Colonic mucosa (tissue), 4 donors: ENCODE measurements at places on chromosomes 11 and 22. TPM values are rescaled to one million over a fixed set of nuclear protein-coding genes. Genes with fewer than 3 reads are reported as not detected.

GRCh38 chr11:35260342-35260985, 121.5 kb downstream of the CD44 start:
- no peak for DNase-seq

DNA sequence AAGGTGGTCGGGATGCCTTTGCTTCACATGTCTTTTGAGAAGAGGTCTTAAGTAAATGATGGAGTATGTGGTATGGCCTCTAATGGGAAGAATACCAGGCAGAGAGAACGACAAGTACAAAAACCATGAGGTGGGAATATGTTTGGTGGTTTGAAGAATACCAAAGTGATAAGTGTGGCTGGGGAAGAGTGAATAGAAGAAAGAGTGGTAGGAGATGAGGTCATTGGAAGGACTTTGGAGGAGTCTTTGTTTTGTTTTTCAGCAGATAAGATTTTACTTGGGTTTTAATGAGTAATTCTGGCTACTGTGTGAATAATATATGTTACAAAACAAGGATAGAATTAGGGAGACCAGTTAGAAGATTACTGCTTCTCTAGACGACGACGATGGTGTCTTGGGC, 515.4 kb downstream of the RAB38 start:
- no peak for DNase-seq

Gene SPDYC
- total RNA-seq: not detected

DNA sequence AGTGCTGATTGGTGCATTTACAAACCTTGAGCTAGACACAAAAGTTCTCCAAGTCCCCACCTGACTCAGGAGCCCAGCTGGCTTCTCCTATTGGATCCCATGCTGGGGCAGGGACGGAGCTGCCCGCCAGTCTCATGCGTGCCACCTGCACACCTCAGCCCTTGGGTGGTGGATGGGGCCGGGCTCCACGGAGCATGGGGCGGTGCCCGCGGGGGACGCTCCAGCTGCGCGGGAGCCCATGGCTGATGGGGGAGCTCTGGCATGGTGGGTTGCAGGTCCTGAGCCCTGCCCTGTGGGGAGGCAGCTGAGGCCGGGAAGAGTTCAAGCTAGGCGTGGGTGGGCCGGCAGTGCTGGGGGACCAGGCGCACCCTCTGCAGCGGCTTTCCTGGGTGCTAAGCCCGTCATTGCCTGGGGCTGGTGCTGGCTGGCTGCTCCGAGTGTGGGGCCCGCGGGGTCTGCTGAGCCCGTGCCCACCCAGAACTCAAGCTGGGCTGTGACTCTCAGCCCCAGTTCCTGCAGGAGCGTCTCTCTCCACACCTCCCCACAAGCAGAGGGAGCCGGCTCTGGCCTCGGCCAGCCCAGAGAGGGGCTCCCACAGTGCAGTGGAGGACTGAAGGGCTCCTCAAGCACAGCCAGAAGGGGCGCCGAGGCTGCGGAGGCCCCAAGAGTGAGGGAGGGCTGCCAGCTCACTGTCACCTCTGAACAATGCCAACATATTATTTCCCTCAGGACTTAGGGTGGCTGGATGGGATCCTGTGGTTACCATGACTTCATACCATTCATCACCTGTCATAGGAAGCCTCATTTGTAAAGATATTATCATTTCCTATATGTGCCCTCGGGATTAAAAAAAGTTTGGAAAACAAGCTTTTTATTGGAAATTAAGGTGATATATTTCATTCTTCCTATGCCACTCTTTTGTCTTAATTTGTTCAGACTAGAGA, 688.7 kb downstream of the ETS1 start:
- DNase-seq: no peak

Gene NRIP3
- 0.20 TPM for total RNA-seq

DNA sequence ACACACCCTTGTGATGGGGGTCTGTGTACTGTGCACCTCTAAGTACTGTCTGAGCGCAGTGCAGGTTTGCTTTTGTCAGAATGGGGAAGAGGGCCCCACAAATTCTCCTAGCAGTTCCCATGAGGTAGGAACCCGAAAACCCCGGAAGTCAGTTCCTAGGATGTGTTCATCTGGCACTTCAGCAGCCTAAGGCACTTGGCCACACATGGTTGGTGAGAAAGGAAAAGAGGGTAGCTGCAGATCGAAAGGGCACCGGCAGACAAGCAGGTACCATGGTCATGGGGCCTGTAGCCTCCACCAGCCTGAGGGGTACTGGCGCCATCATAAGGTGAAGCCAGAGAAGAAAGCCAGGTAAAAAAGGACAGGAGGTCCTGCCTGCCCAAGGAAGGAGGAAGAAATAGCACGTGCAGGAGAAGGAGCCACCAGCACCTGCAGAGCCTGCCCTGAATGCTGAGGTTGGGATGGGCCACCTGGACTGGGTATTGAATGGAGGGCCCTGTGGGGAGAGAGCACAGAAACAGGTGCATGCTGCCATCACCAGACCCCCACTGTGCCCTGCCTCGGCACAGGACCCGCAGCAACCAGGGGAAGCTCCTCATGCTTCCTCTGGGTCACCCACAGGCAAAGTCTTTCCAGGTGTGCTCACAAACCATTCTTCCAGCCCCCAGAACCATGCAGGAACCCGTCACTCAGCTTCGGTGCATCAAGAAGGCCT, 8.1 kb upstream of the CASTOR1 start:
- no peak for DNase-seq

Gene GRM5
- total RNA-seq: not detected

DNA sequence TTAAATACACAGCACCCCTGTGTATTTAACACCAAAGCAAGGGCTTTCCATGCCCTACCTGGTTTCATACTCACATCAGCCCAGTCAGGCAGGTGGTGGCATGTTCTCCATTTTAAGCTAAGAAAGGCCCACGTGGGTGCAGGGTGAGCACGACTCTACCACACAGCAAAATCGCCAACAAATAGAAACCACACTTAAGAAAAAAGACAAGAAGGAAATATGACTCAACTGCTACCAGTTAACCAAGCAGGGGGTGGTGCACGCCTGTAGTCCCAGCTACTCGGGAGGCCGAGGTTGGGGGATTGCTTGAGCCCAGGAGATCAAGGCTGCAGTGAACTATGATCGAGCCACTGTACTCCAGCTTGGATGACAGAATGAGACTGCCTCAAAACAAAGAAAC, 35.2 kb upstream of the TFIP11 start:
- DNase-seq: no peak

Gene TRPC6
- 0.37 TPM for total RNA-seq

GRCh38 chr11:45001466-45002165, 50.9 kb upstream of the TP53I11 start:
- DNase-seq: no peak

GRCh38 chr11:14150878-14151277, 188.4 kb downstream of the SPON1 start:
- DNase-seq: no peak

GRCh38 chr22:20235389-20235991, 32.6 kb downstream of the RTN4R start:
- no peak for DNase-seq

GRCh38 chr22:36863979-36864378, 3.2 kb downstream of the NCF4 start:
- no peak for DNase-seq

- DNase-seq: no peak
Measured at GRCh38 chr22:39275814-39276439, 31.1 kb upstream of the PDGFB start.

- DNase-seq: no peak
Measured at GRCh38 chr22:46881373-46882118, 119.1 kb downstream of the TBC1D22A start.

Gene ATXN10
- 90.5 TPM for total RNA-seq

Gene DNAJB7
- total RNA-seq: 0.16 TPM

Gene FAM76B
- total RNA-seq: 22.1 TPM

DNA sequence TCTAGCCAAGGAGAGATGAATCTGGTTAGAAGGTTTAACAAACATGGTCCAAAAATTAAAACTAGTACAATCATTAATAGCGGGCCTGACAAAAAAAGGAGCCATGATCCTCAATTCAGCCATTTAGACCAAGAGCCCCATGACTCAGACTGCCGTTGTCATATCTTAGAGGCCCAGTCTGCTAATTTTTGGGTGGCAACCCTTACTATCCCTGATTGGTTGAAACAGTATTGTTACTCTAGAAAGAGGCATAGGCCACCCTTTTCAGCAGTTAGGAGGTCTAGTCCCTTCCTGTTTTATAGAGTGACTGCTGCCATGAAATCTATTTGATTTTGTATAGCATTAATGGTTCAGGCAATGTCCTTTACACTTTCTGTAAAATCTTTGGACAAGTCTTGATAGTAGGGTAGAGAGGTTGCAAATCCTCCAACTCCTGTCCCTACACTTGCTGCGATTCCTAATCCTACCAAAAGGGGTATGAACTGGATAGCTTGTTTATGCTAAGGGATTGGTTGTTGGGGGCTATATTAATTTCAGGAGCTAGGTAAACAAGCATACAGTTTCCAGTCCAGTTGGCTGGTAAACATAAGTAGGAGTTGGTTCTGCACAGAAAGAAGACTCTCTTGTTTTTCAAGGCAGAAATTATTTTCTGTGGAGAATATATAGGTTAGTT, 1056.3 kb upstream of the CNTN5 start:
- DNase-seq: no peak

GRCh38 chr22:23895599-23896144, 1.5 kb downstream of the MIF start:
- no peak for DNase-seq

- DNase-seq: peak; percentile 77
Measured at GRCh38 chr11:86800076-86800959, at the start of gene PRSS23. Gene PRSS23, plus strand, starts transcription at chr11:86800542. Its CDS starts 7,102 bp downstream, at chr11:86807644.

- DNase-seq: no peak
Measured at GRCh38 chr11:57332694-57333440, 2.8 kb downstream of the SSRP1 start.

Gene PRODH
- 11.6 TPM for total RNA-seq

DNA sequence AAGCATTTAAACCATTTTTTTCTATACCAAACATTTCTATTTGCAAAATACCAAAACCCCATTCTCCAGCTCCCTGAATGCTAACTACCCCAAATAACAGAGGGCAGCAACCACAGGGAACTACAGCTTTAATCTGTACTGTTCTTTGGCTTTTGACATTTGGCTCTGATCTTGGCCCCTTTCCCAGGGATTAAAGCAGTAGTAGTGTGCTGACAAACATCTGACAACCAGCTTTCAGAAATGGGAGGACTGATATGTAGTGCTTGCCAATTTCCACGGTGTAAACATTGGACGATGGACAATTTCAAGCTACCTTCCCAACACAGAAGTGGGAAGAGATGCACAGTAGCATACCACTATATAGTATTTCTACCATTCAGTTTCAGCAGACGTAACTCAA, 88.4 kb upstream of the TEAD1 start:
- no peak for DNase-seq

- no peak for DNase-seq
Measured at GRCh38 chr11:121464352-121464946, 11.7 kb upstream of the SORL1-AS1 start.

- DNase-seq: no peak
Measured at GRCh38 chr11:104091281-104092096, 55.0 kb downstream of the DDI1 start.

GRCh38 chr22:21796863-21797262, 61.3 kb upstream of the YPEL1 start:
- DNase-seq: no peak

Gene IGLL1
- not detected for total RNA-seq

DNA sequence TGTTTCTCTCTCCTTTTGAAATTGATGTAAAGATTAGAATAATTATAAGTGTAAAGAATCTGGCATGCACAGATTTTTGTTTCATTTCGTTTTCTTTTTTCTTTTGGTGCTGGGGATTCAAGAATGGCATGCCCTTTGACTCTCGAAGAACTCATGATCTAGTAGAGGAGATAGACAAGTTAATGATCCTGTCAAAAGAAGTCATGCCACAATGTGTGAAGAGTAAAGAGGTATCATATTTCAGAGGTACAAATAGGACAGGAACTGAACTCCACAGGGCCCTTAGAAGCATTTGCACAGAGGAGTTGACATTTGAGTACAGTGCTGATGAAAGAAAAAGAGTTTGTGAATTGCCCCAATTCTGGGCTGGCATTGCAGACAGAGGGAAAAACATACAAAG, 708.0 kb upstream of the ARHGAP42 start:
- no peak for DNase-seq

- DNase-seq: no peak
Measured at GRCh38 chr11:45622861-45623260, 42.6 kb downstream of the CHST1 start.
